ENCODE measurements at places on chromosomes 5 and 9.

DNA sequence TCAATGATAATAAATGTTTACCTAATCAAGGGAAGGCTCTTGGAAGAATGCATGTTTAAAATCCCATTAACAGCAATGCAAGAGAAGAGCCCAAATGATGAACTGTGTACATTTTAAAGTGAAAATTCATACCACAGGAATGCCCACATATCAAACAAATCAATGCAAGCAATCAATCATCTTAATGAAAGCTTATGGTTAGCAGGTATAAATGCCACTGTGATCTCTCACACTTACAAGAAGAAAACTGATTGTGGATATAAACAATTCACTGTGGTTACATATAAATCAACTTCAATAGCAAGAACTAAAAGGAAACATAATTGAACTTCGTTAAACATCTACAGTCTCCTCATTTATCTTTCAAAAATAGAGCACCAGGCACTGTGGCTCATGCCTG is 161.0 kb upstream of the RORB start:
- DNase-seq = no peak

DNA sequence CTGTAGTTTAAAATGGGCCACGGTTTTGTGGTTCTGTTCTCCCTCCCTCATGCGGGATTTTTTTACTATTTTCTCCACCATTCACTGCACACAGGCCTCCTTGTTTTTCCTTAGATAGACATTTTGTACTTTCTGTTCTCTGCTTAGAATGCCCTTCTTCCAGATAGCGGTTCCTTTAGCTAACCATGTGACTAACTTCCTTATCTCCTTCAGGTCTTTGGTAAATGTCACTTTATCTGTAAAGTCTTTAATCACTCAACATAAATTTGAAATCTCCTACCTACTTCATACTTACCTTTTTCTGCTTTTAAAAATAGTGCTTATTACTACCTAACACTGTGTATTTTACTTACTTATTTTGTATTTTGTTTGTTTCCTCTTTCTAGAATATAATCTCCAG is 15.0 kb downstream of the FER start:
- no peak for DNase-seq

DNA sequence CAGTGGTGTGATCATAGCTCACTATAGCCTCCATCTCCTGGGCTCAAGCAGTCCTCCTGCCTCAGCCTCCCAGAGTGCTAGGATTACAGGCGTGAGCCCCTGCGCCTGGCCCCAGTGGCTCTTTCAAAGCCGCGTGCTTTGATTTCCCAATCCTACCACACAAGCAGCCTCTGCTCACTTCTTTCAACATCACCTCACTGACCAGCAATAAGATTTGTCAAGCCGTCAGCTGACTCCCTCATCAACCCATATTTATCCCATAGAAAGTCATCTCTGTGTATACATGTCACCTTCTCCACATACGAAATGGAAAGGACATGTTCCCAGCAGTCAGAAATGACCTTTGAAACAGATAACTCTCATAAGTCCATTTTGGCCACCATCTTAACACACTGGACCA is 26.0 kb downstream of the SLC31A2 start:
- no peak for DNase-seq

DNA sequence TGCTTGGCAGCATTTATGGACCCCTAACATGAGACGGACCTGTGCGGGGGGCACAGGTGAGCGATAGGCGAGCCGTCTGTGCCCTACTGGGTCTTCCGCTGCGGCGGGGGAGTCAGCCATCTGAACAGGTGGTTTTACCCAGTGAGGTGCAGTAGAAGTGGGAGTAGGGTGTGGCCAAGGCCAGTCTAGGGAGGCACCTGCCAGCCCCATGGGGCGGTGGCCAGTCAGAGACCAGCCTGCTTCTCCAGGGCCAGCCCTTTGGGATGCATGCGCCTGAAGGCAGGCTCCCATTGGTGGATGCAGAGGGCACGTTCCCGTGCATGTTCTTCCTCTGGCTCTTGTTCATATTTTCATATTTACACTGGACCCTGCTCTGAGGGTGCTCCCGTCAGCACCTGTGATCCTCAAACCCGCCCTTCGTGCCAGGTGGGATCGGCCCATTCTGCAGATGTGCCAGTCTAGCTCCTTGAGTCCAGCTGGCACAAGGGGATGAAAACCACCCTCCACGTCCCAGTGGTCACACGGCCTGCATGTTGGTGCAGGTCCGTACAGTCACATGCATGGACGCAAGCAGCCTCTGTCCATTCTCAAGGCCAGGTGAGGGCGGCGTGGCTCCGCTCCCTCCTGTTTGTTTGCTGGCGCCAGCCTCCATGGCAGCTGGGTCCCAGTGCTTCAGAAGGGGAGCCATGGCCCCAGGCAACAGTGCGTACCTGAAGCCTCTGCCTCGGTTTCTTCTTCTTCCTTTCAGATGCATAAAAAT is 9.0 kb downstream of the COL5A1 start:
- no peak for DNase-seq

GRCh38 chr5:127820910-127821553 is 117.8 kb downstream of the CCDC192 start:
- peak; percentile 74 for DNase-seq

DNA sequence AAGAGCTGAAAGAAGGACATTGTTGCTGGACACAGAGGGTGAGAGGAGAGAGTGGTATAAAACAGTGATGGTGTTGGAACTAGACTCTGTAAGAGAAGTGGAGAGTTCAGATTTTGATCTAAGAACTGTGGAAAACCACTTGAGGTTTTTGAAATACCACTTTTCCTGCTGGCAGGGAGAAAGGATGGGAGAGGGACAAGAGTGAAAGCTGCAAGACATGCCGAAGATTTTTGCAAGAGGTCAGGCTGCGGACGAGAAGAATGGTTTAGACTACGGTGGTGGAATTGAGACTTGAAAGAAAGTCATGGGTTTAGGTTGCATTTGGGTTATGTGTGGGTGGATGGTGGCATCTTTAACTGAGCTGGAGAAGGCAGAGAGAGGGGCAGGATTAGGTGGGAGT is 202.2 kb upstream of the RPS23 start:
- DNase-seq = no peak

DNA sequence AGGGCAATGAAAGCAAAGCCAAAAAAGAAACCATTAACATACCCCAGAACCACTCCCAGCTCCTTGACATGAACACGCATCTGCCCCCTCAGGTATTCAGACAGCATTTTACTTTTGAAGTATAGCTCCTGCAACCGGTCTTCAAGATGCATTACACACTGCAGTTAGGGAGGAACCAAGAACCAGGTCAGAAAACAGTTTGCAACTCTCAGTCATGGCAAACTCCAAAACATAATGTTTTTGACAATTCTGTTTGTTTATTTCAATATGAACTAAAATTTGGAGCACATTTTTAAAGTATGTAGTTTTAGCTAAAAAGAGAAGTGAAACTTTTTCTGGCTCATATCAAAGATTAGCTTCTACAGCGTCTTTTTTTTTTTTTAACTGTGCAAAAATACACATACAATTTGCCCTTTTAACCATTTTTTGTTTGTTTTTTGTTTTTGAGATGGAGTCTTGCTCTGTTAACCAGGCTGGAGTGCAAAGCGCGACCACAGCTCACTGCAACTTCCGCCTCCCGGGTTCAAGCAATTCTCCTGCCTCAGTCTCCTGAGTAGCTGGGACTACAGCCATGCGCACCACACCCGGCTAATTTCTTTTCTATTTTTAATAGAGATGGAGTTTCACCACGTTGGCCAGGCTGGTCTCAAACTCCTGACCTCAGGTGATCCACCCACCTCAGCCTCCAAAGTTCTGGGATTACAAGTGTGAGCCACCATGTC is 12.2 kb upstream of the RAPGEF6 start:
- no peak for DNase-seq

DNA sequence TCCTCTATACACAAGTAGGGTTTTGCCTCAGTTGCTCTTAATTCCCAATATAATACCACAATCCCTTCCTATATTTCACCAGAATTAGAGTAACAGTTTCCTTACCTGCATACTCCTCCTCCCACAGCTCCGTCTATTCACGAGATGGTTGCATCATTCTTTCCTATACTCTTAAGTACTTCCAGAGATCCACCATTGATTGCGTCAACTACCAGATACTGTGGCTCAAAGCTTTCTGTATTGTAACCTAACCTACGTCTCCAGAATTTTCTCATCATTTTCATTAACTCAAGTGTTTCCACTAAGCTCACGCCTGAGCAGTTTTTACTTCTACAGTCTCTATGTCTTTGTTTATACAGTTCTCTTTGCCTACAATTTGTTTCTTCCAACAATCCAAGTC is 31.2 kb upstream of the MINAR2 start:
- DNase-seq = peak; percentile 27

DNA sequence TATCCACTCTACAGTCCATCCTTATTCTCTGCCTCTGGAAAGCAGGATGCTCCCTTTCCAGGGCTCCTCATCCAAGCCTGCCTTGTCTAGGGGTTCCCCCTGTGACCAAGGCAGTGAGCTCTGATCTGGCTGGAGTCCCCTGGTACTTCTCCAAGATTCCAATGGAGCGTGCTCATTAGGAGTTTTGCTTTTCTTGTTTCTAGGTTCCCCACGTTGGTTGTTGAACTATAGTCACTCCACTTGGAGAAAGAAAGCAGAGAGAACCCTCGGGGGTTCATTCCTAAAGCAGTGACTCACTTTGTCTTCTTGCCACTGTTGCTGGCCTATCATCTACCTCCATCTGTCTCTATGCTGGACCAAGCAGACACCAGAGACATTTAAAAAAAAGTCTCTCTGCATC is 192.6 kb downstream of the TLE4 start:
- DNase-seq = peak; percentile 88

- peak; percentile 49 for DNase-seq
These were observed 126.5 kb downstream of the MYO10 start for GRCh38 chr5:16809395-16810207.

DNA sequence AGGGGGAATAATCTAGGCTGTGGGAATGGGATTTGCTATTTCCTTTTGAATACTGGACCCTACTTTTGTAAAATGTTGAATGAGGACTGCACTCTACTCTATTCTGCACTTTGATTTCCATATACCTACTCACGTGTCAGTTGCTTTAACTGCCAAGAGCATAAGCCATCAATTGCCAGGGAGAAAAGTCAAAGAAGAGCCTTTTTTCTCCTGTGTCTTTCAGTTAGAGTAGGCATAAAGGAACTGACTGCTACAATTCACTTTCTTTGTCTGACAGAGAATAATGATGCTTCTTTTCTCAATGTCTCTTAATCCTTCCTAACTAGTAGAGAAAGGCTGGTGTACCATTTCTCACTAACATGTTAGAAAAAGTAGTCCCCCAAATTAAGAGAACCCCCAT is 231.6 kb downstream of the ELAVL2 start:
- DNase-seq = no peak

DNA sequence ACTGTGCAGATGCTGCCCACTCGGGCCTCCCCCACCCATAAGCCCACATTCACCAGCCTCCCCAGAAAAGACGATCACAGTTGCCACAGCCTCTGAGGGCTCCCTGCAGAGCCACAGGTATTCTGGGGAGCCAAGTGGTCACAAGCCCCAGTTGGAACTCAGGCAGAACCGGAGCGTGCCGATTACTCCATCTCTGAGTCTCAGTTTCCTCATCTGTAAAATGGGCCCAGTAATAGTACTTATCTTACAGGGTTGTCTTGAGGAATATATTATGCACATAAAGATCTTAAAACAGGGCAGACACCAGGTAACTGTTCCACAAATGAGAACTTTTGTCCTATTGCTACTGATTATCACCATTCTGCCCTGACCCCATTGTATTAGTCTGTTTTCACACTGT is 57.7 kb upstream of the FUBP3 start:
- no peak for DNase-seq

DNA sequence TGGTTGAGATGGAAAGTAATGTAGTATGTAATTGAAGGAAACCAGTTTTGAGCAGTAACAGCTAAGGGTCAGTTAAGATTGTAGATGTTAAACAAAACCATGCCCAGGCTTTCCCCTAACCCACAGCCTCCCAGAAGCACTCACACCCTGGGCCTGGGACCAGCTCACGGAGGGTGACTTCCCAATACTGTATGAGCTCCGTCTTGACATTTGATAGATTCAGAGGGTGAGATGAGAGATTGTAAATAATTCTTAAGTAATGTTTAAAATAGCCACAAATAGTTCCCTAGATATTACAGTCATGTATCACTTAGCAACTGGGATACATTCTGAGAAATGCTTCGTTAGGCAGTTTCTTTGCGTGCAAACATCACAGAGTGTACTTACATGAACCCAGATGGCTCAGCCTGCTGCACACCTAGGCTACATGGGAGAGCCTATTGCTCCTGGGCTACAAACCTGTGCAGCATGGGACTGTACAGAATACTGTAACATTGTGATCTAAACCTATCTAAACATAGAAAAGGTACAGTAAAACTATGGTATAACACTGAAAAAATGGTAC is 140.7 kb downstream of the FANCC start:
- DNase-seq = no peak

GRCh38 chr9:13993632-13994185 is 320.2 kb downstream of the NFIB start:
- DNase-seq = peak; percentile 17

- no peak for DNase-seq
These were observed 478.1 kb upstream of the SMC2 start for GRCh38 chr9:103615994-103616393.

Measured in fibroblast of mammary gland (primary cell).